Endodermal cell (in vitro differentiated cells): ENCODE measurements at places on chromosomes 5 and 9.

DNA sequence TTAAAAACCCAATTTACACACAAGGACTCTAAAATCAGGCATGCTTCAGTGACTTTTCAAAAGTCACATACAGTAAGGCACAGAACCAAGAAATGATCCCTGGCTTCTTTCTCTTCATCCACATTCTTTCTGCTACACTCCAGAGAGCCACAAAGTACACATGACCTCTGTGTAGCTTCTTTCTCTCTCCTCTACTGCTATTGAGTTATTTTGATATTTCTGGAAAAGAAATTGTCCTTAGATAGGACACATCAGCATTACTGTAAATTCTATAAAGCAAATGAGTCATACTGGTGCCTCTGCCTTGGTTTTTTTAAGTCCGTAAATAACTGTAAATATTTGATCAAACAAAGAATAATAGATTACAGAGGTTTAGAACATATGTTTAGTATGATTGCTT, 96.3 kb downstream of the KIAA0825 start:
- no peak for DNase-seq

DNA sequence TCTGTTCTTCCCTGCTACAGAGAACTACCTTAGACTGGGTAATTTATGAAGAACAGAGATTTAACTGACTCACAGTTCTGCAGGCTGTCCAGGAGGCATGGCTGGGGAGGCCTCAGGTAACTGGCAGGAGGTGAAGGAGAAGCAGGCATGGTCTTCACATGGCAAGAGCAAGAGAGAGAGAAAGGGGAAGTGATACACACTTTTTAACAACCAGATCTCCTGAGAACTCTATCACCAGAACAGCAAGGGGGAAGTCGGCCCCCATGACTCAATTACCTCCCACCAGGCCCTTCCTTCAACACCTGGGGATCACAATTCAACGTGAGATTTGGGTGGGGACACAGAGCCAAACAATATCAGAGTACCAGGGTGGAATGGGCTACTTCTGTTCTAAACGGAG, 766.8 kb downstream of the TLE1 start:
- no peak for DNase-seq

DNA sequence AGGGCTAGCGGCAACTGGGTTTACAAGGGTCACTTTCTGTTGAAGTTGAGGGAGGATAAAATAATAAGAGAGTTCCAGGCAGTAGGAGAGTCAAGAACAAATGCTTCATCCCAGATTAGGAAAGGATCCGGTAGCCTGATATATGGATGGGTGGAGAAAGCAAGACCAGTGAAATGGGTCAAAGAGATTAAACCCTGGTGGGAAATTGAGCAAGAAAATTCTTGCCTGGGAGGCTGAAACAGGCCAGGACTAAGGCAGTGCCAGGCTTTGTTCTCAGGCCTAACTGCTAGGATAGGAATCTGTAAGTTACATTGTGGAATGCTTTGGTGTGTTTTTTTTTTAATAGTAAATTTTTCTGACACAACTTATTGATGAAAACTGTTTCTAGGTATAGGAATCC, 257.4 kb upstream of the RFX3 start:
- DNase-seq: no peak

DNA sequence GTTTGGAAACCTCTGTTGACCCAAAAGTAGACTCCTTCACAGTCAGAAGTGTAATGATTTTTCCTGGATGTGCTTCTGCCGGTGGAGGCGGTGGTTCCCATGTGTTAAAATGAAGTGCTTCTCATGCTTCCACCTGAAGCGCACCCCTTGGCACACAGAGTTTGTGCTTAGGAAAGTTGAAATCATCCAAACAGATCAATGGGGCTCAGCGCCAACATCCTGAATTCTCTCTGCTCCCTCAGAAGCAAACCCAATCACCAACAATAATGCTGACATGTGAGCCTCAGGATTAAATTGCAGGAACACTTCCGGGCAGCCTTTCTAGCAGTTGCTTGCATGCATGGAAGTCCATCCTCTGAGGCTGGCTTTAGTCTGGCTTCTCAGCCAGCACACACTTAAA, 71.0 kb downstream of the MED10 start:
- DNase-seq: no peak

GRCh38 chr5:72959257-72959656, 3.4 kb downstream of the FCHO2 start:
- no peak for DNase-seq

DNA sequence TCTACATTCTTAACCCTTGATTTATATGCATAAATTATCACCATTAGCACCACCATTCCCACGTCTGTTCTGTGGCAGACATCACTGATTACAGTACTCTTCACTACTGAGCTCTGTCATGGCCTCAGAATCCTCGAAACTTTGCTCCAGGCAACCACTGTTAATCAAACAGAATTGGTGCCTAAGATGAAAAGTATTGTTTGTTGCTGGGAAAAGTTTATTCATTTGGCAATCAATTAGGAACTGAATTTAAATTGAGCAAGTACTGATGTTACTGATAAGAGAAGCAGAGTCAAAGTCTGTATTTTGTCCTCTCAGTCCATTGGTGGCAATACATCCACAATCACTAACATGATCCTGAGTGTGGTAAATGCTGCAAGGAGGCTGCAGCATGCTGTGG, 12.8 kb downstream of the SLC1A1 start:
- no peak for DNase-seq

GRCh38 chr9:16912197-16912596, 41.7 kb upstream of the BNC2 start:
- DNase-seq: no peak

DNA sequence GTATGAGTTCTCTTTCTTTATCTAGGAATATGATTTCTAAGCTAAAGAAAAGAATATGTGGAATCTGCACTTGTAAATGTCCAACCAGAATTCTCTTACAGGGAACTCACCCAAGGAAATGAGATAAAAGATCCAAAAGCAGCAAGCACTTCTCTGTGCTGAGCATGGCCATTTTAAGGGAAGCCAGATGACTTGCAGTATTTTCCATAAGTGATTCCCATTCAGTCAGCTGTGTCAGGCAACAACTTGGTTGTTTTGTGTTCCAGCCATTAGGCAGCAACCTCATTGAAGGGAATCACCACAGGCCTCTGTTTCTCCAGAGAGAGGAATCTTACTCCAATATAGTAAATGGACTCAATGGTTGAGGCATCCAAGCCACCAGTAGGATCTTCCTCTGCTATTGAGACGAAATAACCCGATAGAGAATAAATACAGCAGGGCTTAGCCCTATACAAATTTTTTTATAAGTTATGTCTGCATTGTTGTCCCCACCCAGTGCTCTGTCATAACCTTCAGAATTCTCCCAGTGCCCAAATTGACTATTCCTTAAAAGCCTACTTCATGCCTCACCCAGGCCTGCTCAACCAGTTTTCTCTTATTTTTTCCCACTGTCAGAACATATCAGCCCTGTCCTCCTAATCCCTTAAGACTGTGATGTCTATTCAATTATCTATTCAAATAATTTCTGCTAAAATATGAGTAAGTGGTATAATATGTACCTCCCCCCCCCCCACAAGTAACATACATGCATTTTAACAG, 236.6 kb downstream of the PJA2 start:
- no peak for DNase-seq

DNA sequence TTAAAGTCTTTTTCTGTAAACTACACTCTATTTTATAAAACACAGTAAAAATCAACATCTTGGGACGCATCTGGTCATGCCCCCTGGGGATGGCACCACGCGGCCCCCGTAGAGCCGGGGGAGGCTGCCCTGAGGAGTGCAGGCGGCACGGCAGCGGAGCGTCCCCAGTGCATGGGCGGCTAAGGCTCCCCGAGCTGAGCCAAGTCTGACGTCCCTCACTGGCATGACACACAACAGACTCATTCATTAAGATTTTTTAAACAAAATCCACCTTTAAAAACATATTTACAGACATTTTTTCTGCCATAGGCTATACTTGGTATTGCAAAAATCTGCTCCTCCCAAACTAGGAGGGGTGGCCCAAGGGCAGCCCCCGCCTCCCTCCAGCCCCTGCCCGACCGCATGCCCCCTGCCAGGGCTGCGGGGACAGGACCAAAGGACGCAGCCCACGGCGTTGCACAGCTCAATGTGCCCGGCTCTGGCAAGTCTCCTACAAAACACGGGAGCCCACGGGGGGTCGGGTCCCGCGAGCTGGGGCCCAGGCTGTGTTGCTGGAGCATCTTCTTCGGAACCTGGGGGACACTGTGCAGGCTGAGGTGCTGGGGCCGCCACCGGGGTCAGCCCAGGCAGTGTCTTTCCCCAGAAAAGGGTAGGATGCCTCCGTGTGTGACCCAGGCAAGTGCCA, 11.8 kb upstream of the SEC16A start:
- DNase-seq: no peak

GRCh38 chr5:170353961-170354360, 35.2 kb downstream of the KCNMB1 start:
- DNase-seq: no peak

GRCh38 chr5:31815376-31815775, 176.4 kb downstream of the PDZD2 start:
- peak; percentile 52 for DNase-seq

GRCh38 chr9:133141833-133142595, 21.0 kb upstream of the RALGDS start:
- no peak for DNase-seq

- no peak for DNase-seq
These were observed 119.7 kb downstream of the ACTBL2 start for GRCh38 chr5:57362951-57363350.

DNA sequence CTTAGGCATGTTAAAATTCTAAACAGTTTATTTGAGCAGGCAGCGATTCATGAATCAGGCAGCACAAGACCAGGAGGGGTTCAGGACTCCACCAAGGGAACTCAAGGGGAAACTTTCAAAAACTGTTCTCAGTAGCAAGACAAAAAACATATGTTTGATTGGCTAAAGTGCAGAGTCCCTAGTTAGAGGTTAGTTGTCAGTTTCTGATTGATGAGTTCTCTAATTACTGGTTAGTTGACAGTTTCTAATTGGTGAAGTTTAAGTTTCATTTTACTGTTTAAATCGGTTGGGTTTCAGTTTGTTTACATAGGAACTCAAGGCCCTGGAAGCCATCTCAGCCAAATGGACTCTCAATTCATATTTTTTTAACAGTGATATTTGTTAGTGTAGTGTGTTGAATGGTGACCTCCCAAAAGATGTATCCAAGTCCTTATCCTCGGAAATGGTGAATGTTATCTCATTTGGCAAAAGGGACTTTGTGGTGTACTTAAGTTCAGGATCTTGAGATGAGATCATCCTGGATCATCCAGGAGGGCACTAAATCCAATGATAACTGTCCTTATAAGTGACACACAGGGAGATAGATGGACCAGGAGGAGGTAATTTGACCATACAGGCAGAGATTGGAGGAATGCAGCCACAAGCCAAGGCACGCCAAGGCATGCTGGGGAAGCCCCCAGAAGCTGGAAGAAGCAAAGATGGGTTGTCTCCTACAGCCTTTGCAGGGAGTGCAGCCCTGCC, 219.2 kb upstream of the RAI14 start:
- DNase-seq: no peak

DNA sequence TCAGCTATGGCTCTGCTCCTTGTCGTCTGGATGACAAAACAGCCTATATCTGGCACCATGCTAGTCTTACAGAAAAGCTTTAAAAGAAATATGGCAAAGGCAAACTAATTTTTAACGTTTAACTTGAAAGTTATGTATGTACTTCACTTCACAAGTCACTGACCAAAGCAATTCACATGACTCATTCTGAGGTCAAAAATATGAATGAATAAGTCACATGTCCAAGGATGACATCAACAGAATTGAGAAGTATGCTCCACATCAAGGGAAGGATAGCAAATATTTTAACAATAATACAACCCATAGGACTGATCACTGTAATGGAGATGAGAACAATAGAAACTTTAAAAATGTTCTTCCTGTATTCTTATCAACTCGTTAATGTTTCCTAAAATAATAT, 1072.6 kb upstream of the NUDT12 start:
- DNase-seq: no peak

DNA sequence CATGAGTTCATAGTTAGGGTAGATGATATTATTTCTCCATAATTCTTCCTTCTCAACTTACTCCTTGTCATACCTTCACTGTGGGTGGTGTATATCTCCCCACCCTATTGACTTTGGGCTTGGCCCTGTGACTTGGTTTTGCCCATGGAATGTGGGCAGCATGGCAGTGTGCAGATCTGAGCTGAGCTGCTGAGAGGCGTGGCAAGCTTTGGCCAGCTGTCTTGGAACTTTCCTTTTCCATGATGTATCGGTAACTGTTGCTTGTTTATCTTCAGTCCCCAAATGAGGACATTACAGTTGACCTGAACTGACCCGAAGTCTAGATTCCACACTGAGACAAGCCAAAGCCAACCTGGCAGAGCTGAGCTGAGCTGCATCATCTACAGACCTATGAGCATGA, 70.4 kb downstream of the RALGPS1 start:
- DNase-seq: no peak

GRCh38 chr9:3497857-3498256, 27.9 kb downstream of the RFX3 start:
- DNase-seq: no peak

DNA sequence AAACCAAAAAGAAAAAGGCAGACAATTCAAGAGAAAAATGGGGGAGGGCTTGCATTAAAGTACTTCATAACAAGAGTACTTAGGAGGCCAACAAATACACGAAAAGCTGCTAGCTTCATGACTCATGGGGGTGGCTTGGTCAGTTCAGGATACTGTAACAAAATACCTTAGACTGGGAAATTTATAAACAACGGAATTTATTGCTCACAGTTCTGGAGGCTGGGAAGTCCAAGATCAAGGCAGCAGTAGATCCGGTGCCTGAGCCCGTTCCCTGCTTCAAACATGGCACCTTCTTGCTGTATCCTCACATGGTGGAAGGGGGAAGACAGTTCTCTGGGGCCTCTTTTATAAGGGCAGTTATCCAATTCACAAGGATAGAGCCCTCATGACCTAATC, 111.4 kb downstream of the C9orf50 start:
- DNase-seq: no peak

- DNase-seq: no peak
These were observed 114.7 kb upstream of the IL7R start for GRCh38 chr5:35741971-35742370.

- DNase-seq: no peak
These were observed 30.6 kb upstream of the TLE1 start for GRCh38 chr9:81719972-81720371.

GRCh38 chr9:9951556-9952160, 661.1 kb downstream of the PTPRD start:
- no peak for DNase-seq

DNA sequence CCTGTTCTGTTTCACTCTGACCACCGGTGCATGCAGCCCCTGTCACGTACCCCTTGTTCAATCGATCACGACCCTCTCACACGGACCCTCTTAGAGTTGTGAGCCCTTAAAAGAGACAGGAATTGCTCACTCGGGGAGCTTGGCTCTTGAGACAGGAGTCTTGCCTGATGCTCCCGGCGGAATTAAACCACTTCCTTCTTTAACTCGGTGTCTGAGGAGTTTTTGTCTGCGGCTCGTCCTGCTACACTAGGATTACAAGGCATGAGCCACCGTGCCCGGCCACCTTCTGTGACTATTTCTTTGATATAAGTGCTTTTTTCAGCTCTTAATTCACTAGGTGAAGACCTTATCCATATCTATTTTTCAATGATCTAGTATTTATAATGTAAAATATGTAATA, 167.5 kb downstream of the TTC39B start:
- peak; percentile 30 for DNase-seq
